Foreskin melanocyte (primary cell): ENCODE measurements at places on chromosomes 11 and 22.

DNA sequence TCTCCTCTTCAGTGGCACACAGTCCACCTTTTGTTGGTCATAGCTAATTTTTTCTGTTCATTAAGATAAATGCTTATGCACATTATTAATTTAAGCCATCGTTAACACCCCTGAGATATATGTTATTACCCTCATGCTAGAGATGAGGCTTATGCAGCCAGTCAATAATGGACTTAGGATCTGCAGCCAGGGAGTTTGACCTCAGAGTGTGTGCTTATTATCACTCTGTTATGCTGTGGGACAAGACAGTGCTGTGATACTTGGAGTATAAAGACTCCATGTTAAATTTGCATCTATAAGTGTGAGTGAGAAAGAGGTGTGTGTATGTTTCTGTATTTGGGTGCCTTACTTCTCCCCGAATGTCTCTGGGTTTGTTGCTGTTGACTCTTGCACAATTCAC, 969.3 kb downstream of the OPCML start:
- DNase-seq, result no peak

DNA sequence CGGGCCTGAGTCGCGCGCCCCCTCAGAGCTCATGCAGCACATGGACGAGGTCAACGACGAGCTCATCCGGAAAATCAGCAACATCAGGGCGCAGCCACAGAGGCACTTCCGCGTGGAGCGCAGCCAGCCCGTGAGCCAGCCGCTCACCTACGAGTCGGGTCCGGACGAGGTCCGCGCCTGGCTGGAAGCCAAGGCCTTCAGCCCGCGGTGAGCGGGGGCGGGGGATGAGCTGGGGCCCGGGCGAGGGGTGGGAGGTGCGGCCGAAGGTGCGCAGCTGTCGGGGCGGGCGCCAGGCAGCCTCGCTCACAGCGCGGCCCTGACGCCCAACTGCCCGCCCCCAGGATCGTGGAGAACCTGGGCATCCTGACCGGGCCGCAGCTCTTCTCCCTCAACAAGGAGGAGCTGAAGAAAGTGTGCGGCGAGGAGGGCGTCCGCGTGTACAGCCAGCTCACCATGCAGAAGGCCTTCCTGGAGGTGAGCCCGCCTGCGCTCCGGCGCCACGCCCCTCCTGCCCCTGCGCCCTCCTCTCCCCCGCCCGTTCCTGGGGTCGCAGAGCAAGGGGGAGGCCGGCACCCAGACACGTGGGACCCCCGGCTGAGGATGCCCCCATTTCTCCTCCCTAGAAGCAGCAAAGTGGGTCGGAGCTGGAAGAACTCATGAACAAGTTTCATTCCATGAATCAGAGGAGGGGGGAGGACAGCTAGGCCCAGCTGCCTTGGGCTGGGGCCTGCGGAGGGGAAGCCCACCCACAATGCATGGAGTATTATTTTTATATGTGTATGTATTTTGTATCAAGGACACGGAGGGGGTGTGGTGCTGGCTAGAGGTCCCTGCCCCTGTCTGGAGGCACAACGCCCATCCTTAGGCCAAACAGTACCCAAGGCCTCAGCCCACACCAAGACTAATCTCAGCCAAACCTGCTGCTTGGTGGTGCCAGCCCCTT, 20.5 kb downstream of the EPS8L2 start:
- DNase-seq, result no peak

GRCh38 chr11:18752502-18752901, 26.5 kb upstream of the IGSF22 start:
- DNase-seq, result peak; percentile 22

DNA sequence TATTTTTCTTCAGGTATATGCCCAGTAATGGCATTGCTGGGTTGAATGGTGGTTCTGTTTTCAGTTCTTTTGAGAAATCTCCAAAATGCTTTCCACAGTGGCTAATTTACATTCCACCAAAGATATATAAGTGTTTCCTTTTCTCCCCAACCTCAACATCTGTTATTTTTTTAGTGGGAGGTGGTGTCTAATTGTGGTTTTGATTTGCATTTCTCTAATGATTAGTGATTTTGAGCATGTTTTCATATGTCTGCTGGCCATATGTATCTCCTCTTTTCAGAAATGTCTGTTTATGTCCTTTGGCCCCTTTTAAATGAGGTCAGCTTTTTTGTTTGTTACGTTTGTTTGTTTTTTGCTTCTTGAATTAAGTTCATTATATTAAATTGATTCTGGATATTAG, 760.2 kb downstream of the KCNA4 start:
- DNase-seq, result no peak

GRCh38 chr22:39205344-39206021, 39.3 kb downstream of the PDGFB start:
- no peak for DNase-seq

DNA sequence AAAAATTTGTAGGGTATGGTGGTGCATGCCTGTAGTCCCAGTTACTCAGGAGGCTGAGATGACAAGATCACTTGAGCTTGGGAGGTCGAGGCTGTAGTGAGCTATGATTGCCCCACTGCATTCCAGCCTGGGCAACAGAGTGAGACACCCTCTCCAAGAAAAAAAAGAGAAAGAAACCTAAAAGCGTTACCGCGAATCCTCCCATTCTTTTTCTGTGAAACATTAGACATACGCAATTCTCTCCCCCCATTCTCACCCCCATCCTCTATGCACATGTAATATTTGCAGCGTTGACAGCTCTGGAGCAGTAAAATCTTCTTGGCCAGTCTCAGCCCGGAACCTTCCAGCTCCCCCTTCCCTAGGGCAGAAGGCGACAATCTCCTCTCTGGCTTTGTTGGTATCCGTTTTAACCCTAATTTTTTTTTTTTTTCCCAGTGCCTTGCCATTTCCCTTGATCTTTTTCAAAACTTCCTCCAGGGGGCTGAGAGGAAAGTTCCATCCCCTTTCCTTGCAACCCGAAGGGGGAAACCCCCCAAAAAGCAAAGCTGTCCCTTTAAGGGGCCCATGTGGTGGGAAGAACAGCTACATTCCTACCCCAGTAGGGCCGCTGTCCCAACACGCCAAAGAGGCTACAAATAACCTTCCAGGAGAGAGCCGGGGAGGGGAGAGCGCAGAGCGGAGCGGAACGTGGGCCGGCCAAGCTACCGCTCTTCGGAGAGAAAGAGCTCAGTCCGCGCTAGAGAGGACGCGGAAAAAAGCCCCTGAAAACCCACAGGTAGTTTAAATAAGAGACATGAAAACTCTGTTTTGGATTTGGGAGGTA, 1.9 kb downstream of the LRP4 start:
- DNase-seq, result peak; percentile 46

- no peak for DNase-seq
These were observed 4.8 kb upstream of the CASTOR1 start for GRCh38 chr22:30294066-30294465.

DNA sequence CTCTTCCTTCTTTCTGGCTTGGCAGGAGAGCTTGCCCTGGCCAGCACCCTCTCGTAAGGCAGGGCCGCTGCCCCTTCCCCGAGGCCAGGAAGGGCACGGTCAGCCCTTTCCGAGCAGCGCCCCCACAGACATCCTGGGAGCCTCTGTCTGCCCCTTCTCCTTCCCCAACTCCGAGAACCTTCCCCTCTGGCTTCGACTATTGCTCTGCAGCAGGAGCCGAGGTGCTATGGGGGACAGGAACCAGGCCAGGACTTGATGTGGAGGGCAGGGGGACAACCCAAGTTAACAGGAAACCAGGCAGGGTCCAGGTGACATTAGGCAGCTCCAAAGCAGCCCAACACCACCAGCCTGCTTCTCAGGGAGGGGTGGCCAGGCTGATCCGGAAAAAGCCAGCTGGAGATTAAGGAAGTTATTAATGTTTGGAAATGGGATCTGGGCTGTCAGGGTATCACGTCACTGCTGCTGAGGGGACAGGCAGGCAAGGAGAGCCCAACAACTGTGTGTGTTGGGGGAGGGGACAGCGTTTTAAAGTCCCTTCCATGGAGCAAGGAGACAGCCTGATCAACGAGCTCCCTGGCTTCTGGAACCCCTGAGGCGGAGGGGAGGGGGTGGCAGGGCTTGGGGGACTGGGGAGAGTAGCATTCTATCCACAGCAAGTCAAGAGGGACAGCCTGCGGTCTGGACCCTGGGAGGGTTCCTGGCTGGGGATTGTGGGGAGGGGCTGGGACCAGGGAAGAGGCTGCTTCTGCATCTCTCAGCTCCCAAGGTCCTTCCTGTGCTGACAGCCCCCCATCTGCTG, 27.3 kb downstream of the SYT7 start:
- no peak for DNase-seq

- no peak for DNase-seq
These were observed 13.7 kb downstream of the ROBO3 start for GRCh38 chr11:124878759-124879492.

DNA sequence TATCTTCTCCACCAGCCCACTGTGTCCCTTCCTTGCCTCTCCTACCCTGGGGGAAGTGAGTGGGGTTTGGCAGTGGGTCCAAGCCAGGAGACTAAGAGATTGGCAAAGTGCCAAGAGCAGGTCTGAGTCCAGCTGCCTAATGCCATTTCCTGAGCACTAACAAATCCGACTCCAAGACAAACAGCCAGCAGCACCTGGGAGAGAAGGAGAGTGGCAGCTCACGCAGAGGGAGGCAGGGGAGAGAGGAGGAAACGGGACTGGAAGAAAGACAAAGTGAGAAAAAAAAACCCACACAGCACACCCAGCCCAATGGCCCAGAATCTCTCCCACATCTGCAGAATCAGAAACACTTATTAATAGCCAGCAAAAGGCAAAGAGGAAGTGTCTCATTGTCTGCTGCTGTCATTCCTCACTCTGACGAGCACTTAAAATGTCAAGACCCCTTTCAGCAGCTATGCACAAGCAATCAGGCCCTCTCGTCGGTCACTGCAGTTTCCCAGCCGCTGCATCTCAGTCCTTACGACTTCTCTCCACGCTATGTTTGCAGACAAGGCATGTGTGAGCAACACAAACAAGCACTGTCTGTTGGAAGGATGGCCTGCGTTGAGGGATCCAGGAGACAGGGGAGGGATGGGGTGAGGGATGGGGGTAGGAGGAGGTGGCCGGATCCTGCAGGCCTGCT, 558.4 kb upstream of the CADM1 start:
- DNase-seq, result no peak

DNA sequence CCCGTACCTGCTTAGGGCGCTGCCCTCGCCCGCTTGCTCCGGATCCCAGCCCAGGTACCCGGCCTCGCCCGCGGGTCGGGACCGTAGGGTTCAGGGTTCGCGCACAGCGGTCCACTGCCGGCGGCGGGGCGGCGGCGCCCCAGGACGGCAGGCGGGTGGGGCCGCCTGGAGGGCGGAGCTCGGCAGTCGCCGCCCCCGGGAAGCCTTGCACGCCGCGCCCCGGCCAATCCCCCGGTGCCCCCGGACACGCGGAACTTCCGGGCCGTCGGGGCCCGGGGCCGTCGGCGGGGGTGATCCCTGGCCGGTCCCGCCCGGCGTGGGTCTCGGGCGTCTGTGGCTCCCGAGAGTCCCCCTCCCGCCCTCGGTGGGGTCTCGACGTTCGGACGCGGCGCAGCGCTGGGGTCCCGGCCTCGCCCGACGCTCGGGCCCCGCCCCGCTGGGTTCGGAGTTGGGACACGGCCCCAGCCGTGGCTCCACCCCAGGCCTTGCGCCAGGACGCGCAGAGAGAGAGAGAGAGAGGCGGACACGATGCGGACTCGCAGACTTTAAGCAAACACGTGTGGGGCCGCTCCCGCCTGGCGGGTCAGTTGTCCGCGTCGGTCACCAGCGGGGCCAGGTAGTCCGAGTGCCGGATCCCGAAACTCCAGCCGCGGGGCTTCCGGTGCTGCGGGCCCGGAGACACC, at the start of gene TYMP:
Gene TYMP, minus strand, starts transcription at position 116 of the 683 bp plus-strand sequence. CDS start 303 bp downstream, outside the sequence.
- DNase-seq, result peak; percentile 64

GRCh38 chr11:73950869-73951710, at the start of gene DNAJB13:
Gene DNAJB13 (plus strand): TSS chr11:73951026. CDS start chr11:73951070, 44 bp downstream.
- DNase-seq, result no peak

DNA sequence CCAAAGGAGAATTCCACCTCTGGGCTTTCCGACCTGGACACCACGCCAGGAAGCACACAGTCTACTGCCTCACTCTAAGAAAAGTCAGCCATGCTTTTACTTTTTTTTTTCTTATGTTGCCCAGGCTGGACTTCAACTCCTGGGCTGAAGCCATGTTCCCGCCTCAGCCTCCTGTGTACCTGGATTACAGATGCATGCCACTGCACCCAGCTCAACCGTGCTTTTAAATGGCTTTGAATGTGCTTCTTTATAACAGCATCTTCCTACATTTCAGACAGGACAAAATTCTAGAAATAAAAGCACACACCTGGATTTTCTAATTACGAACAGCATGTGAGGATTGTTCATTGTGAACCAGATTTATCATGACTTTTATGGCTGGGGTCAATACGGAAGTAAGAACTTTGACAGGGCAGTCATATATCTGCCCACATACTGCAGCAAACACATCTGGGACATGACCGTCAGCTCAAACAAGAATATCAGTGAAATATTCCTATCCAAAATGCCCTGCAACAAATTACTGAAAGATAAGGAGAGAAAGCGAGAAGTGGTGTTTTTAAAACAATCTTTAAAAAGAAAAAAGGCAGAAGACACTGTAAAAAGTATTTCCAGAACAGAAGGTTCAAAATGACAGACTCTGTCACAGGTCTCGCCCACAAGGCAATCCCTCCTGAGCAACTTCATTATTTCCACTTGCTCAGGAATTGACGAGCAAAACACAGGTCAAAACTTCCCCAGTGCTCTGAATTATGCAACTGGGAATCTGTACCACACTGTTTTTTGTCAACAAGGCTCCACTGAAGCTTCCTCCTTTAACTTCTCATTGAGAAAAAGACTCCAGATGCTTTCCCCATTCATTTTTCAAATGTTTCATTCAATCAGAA, 42.1 kb downstream of the PACSIN2 start:
- no peak for DNase-seq

- DNase-seq, result no peak
These were observed 31.4 kb upstream of the SLC22A25 start for GRCh38 chr11:63274776-63275175.

DNA sequence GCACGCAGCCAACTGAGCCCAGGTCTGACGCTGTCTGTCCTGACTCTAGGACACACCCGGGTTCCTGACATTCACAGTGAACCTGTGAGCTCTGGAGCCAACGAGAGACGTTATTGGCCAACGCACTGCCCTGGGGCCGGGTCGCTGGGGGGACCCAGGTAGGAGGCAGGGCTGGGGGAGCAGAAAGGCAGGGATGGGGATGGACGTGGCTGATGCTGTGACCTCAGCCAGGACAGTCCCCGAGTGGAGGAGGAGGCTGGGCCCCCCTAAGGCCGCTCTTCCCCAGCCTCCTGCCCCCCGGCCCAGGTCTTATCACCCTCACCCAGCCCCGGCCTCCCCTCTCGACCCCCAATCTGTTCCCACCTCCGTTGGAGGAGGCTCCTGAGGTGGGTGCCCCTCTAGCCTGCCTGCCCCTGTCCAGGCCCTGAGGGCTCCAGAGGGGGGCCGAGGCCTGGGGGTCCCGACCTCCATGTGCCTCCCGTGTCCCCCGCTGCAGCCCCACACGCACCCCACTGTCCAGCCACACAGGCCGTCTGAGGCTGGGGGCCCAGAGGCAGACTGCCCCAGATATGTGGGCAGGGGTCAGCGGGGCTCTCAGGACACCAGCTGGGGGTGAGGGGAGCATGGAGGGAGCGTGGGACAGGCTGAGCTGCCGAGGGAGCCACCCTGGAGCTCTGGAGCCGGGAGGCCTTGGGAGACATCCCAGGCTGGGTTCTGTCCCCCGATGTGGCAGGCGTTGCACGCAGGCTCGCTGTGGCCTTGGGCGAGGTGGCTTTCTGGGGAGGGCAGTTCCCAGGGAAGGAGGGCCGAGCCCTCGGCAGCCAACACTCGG, 29.2 kb upstream of the MUC5AC start:
- DNase-seq, result no peak

GRCh38 chr22:43009444-43009843, 5.5 kb downstream of the PACSIN2 start:
- no peak for DNase-seq
